T-helper 2 cell (primary cell): ENCODE measurements at places on chromosomes 6 and 20.

- DNase-seq = no peak
These were observed 71.2 kb upstream of the THBS2 start for GRCh38 chr6:169324656-169325459.

- no peak for DNase-seq
These were observed 42.1 kb downstream of the CTCFL start for GRCh38 chr20:57482796-57483195.

GRCh38 chr6:93423542-93423941, 4.2 kb upstream of the EPHA7 start:
- no peak for DNase-seq

DNA sequence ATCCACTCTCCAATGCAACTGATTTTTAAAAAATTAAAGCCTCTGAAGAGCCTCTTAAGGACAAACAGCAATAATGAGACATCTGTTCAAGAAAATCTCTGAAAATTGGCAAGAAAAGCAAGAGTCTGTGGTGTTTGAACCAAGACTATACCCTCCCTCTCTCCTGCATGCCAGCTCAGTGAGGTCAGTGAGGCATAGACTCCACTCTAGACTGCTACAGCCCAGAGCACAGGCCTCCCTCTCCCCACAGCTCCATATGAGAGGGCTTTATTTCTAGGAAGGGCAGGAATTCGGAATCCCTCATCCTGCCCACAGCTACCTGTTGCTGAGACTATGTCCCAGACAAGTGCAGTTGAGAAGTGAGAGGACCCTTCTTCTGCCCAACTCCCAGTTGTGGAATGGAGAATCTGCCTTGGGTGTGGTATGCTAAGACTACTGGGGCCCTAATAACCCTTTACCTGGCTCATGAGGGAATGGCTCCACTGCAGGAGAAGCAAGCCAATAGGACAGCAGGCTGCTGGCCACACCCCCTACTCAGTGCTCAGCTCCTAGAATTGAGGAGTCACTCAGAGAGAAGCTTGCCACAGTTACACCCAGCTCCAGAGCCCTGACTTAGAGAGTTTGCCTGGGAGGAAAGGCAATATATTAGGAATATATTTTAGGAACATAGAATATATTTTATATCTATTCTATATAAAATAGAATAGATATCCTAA, 22.7 kb upstream of the HLA-DQA1 start:
- DNase-seq = no peak

DNA sequence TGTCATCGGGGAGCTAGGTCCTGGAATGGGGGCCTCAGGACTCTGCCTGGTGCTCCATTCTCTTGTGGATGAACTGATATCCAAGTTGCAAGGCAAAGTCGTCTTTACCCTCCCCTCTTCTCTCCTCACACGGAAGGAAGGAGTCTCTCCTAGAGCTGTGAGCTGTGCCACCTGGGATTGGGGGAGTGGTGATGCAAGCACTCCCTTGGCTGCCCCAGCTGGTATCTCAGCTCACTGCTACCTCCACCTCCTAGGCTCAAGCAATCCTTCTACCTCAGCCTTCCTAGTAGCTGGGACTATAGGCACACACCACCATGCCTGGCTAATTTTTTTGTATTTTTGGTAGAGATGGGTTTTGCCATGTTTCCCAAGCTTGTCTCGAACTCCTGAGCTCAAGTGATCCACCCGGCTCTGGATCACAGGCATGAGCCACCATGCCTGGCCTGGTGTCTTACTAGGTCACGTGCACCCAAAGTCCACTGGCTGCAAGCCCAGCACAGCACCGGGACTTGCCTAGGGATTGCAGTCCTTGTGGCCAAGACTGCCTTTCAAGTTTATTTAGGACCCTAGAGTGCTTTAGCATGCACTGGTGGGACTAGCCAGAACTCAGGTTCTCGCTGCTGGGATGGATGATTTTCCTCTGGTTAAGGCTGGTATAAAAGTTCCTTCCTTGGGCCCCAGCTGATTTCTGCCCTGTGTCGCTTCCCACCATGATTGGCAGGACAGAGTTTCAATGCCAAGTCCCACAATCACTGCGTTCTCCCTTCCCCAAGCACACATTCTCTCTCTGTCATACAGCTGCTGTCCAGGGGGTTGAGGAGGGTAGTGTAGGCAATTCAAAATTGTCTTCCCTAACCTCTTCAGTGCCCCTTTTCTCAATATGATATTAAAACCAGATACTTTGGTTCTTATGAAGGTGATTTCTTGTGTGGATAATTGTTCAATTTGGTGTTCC, 33.5 kb downstream of the SMAP1 start:
- no peak for DNase-seq

DNA sequence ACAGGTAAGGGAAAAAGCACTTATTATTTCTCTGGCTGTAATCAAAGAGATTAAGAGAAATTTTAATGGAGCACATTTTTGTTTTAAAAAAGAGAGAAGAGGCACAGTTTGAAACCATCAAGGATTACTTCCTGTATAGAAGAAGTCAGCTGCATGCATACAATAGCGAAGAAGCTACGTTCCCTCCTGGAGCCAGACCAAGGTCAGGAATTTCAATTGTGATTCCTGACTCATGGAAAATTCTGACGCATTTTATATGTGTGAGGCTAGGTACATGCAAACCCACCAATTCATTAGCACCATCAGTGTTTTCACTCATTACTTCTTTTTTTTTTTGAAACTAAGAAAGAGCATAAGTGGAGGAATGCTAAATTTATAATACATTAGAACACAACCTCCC, 232.7 kb upstream of the SGK1 start:
- DNase-seq = no peak

- DNase-seq = no peak
These were observed 101.5 kb downstream of the UNC5CL start for GRCh38 chr6:40937491-40937890.

- no peak for DNase-seq
These were observed 73.9 kb downstream of the DCDC2 start for GRCh38 chr6:24284006-24284405.

GRCh38 chr6:151381722-151382121, 9.6 kb downstream of the ZBTB2 start:
- DNase-seq = no peak

DNA sequence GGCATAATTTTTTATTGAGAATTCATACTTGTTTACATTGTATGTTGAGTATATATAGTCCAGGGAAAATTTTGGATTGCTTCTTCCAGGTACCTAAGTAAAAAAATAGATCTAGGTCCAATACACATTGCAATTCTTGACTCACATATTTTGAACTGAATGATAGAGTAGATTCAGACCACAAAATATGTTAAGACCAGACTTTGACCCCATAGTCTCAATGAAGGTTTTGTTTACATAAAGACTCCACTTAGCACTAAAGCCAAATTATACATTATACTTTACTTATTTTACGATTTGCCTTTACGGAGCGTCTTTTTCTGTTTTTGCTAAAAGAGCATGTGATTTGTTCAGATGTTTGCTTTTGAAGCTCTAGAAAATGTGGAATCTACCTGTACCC, 144.1 kb upstream of the PTCHD4 start:
- no peak for DNase-seq

- no peak for DNase-seq
These were observed 8.1 kb downstream of the TFAP2B start for GRCh38 chr6:50826803-50827202.

GRCh38 chr6:3318821-3319540, 60.2 kb downstream of the PSMG4 start:
- DNase-seq = no peak

DNA sequence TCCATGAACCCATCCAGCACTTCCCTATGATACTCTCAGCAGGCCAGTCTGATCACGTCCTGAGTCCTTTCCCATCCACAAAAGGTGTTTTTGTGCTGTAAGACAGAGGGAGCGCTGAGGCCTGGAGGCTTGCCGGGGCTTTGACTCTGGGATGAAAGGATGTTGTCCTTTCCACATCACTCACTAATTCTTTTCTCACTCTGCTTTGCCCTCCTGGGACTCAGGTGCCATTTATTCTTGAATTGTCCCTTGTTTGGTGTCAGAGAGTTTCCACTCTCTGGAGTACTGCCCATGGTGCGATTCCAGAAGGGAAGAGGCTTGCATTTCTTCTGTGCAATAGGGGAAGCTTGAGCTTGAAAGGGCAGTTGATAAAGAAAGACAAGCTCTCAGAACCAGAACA, 15.3 kb upstream of the TUBB2B start:
- DNase-seq = no peak

- DNase-seq = no peak
These were observed 55.9 kb downstream of the YTHDF1 start for GRCh38 chr20:63159826-63160640.

- DNase-seq = no peak
These were observed 14.5 kb upstream of the FBXO30 start for GRCh38 chr6:145829102-145829501.

DNA sequence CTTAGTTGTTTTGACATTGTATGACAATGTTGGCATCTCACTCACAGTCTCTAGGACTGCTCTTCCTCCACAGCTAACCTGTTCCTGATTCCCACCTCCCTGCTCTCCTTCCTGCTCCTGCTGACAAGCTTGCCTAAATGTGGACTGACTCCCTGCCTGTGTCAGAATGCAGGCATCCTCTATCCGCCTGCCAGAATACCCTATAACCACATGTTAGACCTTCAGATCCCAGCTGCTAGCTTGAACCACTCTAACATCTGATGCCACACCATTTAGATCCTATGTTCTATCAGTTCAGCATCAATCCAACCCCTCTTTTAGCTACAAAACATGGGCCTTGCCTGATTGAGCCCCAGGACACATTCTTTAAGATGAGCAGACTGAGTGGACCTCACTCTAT, 12.2 kb downstream of the FILIP1 start:
- DNase-seq = no peak

DNA sequence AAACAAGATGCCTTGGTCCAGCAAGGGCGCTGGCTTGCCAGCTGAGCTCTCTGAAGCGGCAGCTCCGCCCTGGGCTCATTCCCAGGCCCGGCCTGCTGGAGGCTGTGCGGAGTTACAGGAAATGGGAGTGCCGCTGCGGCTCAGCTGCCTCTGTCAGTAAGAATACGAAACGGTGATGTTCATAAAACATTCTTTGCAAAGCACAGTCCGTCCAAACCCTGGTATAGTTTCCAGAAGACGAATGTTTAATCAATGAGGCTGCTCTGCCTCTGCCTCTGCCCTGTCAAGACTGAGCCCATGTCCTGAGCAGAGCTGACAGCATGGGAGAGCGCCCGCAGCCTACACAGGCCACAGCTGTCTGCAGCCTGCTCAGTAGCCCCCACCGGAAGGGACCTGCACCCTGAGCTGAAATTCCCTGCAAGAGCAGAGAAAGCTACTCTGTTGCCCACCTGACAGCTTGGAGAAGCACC, 153.3 kb upstream of the SNX9 start:
- DNase-seq = no peak

DNA sequence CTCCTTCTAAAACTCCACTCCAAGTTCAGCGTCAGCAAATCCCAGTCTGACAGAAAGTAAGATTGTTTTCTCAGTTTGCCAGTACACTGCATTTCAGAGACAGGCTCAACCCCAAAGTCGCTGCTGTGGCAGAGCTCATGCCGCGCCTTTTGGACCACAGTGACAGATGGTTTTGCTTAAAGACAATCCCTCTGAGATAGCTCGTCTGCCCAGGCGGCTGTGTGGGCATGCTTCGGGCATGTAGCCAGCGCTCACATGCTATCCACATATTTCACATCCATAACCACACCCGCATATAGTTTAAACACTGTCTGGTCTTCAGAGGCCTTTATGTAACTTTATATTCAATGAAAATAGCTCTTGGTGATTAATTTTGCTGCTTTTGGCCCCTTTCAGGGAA, 14.7 kb upstream of the PXDC1 start:
- DNase-seq = no peak

- DNase-seq = no peak
These were observed 66.7 kb downstream of the THEMIS start for GRCh38 chr6:127834136-127834535.

DNA sequence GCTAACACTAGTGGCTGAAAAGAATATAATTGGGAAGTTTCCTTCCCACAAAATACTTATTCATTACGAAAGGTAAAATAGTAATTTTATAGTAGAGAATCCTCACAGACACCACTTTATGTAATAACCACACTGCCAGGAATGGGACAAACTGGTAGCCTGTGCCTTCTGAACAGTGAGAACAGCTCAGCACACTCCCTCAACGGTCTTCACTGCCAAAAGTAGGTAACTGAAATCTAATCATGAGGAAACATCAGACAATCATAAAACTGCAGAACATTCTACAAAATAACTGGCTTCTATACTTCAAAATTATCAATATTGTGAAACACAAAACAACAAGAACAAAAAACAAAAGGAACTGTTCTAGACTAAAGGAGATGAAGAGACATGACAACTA, 44.1 kb downstream of the NUP153 start:
- no peak for DNase-seq

GRCh38 chr6:15330174-15330944, 84.5 kb downstream of the JARID2 start:
- DNase-seq = no peak

- no peak for DNase-seq
These were observed 113.8 kb downstream of the PRND start for GRCh38 chr20:4835244-4836177.

GRCh38 chr6:137944793-137945498, 77.9 kb downstream of the TNFAIP3 start:
- DNase-seq = peak; percentile 67

GRCh38 chr6:27565839-27566779, 93.2 kb upstream of the ZNF184 start:
- DNase-seq = no peak

DNA sequence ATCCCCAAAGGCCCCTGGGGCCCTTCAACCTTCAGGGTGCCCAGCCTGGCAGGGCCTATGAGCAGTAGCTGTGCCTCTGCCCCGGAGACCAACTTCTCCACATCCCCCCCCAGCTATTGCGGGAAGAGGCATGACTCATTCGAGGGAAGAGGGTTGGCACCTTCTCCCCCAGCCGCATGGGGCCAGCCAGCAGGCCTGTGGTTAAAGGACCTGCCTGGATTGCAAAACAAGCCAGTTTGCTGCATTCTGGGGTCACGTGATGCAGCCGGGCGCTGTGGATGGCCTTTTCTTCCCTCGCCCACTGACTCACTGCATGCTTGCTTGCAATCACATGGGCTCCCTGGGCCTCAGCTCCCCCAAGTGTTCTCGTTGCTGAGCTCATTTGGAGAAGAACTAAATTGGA, 182.5 kb downstream of the MAFB start:
- no peak for DNase-seq

GRCh38 chr20:42688576-42688975, 501.1 kb downstream of the PTPRT start:
- DNase-seq = no peak
